Smooth muscle cell of the coronary artery (primary cell): ENCODE measurements at places on chromosomes 4 and X. TPM values are rescaled to one million over a fixed set of nuclear protein-coding genes. Genes with fewer than 3 reads are reported as not detected.

KIAA1210 gene
- not detected in 2 replicates for total RNA-seq

NAP1L3 gene
- total RNA-seq = 1.9 and 10.3 TPM in 2 replicates

FGFR3 gene
- total RNA-seq = 0.47 and 0.83 TPM in 2 replicates

TMEM47 gene
- total RNA-seq = 27.4 and 51.0 TPM in 2 replicates

STPG2 gene
- total RNA-seq = 0.12 TPM in 1 of 2 replicates, not detected in the other

ADH1A gene
- not detected in 2 replicates for total RNA-seq

PDLIM3 gene
- total RNA-seq = 10.3 and 307 TPM in 2 replicates

MYOZ2 gene
- 0.82 and 0.90 TPM in 2 replicates for total RNA-seq

CXorf38 gene
- total RNA-seq = 2.9 and 9.0 TPM in 2 replicates

CEP135 gene
- 3.5 and 4.6 TPM in 2 replicates for total RNA-seq

NCAPG gene
- total RNA-seq = 1.5 and 7.9 TPM in 2 replicates

NLRP2B gene
- not detected in 2 replicates for total RNA-seq

CLOCK gene
- 11.2 and 13.5 TPM in 2 replicates for total RNA-seq

TIGD4 gene
- 0.08 TPM in 1 of 2 replicates, not detected in the other for total RNA-seq

FMR1NB gene
- total RNA-seq = not detected in 2 replicates

GPR173 gene
- 1.4 and 4.2 TPM in 2 replicates for total RNA-seq

SUPT20HL1 gene
- under 0.01 TPM in 1 of 2 replicates, not detected in the other for total RNA-seq

PNMA6F gene
- total RNA-seq = not detected in 2 replicates

EXOC1L gene
- not detected in 2 replicates for total RNA-seq

BMX gene
- 0.12 and 0.53 TPM in 2 replicates for total RNA-seq

MAGEA9B gene
- not detected in 2 replicates for total RNA-seq

GBA3 gene
- not detected in 2 replicates for total RNA-seq

RADX gene
- 0.59 and 1.7 TPM in 2 replicates for total RNA-seq

GAB1 gene
- 6.3 and 6.5 TPM in 2 replicates for total RNA-seq

RAB41 gene
- total RNA-seq = not detected in 2 replicates

UFSP2 gene
- 42.8 and 43.9 TPM in 2 replicates for total RNA-seq

SLC38A5 gene
- total RNA-seq = 21.9 and 54.9 TPM in 2 replicates

MAGEB6 gene
- total RNA-seq = not detected in 2 replicates

NPY2R gene
- under 0.01 TPM in 1 of 2 replicates, not detected in the other for total RNA-seq

GPM6B gene
- total RNA-seq = 0.38 and 0.70 TPM in 2 replicates

YY2 gene
- total RNA-seq = 1.1 and 1.3 TPM in 2 replicates

F8A3 gene
- total RNA-seq = 0.98 TPM in 1 of 2 replicates, not detected in the other

RASL11B gene
- total RNA-seq = 0.35 and 7.2 TPM in 2 replicates

CT83 gene
- not detected in 2 replicates for total RNA-seq

IBSP gene
- 0.90 TPM in 1 of 2 replicates, not detected in the other for total RNA-seq

PNCK gene
- total RNA-seq = 0.30 and 0.47 TPM in 2 replicates
